Activated T-helper 2 cell treated with anti-CD3 and anti-CD28 coated beads, Interferon-gamma antibody, Interleukin-2, Interleukin-4, amounts not matched to agents 10 μg/mL and 5 μg/mL and 100 μg/mL, durations not matched to agents 14 hours and 24 hours and 36 hours (primary cell): ENCODE measurements at places on chromosomes 16 and 17.

- DNase-seq = no peak
Measured at GRCh38 chr16:70253291-70254106, 1.8 kb upstream of the EXOSC6 start.

DNA sequence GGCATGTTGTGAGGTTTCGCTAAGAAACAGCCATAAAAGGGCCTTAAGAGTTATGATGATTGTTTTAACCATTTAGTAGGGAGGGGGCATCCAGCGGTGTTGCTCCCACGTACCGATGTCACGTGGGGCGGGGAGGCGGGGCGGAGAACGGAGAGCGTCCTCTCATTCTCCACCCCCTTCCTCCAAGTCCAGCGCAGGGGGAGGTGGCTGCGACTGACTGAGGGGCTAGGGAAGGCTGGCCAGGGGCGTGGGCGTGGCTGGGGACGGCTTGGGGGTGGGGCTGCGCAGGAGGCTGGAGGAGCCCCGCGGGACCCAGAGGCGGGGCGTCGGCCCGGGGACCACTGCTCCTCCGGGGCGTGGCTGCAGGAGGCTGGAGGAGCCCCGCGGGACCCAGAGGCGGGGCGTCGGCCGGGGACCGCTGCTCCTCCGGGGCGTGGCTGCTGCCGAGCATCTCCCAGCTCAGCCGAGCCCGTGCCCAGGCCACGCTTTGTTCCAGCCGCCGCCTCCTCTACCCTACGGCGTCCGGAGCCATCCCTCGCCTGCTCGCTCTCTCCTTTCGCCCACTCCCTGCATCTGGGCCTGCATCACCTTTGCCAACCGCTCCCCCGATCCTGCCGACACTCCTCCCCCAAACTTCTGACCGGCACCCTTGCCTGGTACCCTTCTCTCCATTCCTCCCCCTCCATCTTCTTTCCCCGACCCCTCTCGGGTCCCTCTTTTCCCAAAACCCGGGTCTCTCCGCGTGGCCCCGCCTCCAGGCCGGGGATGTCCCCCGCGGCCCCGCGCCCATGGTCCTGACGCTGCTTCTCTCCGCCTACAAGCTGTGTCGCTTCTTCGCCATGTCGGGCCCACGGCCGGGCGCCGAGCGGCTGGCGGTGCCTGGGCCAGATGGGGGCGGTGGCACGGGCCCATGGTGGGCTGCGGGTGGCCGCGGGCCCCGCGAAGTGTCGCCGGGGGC is at the start of gene SARM1:
TSS of gene SARM1 (plus strand) at position 450 of the 958 bp plus-strand sequence. CDS start at position 789, 339 bp downstream.
- peak; percentile 84 for DNase-seq

GRCh38 chr17:61209106-61209439 is 190.6 kb upstream of the TBX2 start:
- no peak for DNase-seq

DNA sequence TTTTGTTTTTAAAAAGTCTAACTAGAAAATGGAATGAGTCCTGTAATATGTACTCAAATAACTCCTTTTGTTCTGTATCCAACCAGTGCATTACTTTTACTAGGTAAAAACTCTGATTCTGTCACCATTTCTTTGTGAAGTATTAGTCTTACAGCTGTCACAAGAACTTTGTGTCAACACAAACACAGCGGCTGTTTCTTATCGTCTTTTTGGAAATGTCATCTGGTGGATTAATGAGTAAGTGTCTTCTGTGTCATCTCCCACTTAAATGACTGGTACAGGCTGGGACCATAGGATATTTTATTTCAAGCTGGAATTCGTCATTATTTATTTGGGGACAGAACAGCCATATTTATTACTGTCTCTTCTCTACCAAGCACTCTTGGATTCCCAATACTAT is 19.1 kb upstream of the ALDH3A2 start:
- DNase-seq = no peak

- DNase-seq = peak; percentile 57
Measured at GRCh38 chr16:82653550-82654511, 27.1 kb downstream of the CDH13 start.

GRCh38 chr16:22141767-22142166 is 20.5 kb upstream of the SDR42E2 start:
- no peak for DNase-seq

DNA sequence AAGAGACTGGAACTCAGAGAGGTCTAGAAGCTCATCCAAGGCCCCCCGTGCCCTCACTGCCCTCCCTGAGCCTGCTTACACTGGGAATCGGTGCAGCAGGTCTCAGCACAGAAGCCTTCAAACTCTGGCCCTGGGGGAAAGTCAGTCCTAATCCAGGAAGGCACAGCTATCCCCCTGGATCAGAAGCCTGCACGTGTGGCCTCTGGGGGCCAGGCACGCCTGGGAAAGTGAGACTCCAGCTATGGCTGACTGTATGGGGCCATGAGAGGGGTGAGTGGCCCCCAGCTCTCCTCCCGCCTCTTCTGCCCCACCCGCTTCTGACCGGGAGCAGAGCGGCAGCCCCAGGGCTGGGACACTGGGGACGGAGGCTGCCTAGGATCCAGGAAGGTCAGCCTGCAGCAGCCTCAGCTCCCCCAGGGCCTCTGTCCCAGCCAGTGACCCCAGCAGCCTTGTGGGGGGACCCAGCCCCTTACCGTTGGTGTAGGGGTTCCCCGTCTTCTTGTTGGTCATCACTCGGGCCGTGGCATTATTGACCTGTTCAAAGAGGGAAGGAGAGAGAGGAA is 26.6 kb downstream of the ENGASE start:
- no peak for DNase-seq

- no peak for DNase-seq
Measured at GRCh38 chr17:34703533-34703932, 124.2 kb downstream of the TMEM132E start.

GRCh38 chr17:68884888-68885287 is 70.3 kb downstream of the ABCA8 start:
- no peak for DNase-seq

DNA sequence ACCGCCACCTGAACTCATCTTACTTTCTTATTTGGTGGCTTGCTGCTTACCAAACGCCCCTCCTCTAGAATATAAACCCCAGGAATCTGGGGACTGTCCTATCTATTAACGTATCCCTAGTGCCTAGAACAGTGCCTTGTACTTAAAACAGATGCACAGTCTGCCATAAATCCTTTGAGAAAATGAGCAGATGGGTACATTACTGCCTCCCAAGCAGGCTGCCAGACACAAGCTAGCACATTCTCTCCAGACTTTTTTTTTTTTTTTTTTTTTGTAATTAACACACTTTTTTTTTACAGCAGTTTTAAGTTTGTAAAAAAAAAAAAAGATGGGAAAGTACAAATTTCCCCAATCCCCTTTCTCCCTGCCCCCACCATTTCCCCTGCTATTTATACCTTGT is 57.3 kb upstream of the RPL38 start:
- no peak for DNase-seq

DNA sequence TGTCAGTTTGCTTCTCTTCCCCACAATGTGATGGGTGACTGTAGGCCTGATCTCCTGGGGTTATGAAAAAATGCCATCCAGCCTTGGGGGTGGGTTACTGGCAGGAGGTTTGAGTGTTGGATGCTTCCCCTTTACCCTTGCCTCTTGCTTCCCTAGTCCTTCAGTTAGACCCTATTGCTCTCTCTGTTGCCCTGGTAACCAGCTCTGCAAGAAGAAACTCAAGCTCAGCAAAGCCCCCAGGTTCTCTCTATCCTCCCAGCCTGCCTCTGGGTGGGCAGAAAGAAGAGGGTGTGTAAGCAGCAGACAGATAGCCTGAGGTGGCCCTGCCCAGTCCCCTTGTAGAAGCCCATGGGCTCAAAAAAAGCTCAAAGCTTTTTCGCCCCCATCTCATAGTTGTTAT is 2.8 kb upstream of the RAPGEFL1 start:
- DNase-seq = no peak

DNA sequence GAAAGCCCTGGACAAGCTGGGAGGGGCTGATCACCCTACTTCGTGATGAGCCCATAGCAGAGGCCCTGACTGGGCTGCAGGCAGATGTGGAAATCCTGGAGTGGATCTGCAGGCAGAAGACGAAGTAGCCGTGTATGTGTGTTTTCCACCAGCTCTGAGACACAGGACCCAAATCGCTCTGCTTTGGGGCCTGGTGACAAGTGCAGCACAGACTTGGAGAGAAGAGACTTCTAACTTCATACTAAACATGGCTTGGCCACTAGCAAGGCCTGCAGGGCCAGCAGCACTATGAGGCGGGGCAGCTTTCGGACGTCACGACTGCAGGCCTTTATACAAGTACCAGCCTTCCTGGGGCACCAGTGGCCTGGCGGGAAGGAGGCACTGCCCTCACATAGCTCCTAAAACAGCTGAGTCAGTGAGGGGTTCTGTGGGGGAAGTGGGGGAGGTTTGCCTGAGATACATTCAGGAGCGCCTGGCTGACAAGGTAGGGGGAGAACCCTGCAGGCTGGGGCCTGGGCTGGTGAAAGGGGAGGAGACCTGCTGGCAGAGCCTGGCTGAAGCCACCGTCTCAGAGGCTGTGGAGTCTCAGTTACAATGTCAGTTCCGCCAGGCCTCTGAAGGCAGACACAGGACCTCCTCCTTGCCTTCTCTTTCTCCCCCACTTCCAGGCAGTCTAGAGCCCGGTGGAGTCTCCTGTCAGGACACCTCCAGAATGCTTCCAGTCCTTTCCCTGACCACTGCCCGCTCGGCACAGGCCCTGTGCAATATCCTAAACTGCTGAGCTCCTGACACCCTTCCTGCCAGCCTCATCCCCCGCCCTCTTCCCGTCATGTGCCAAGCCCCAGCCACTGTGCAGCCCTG is 73.4 kb downstream of the WSB1 start:
- no peak for DNase-seq

- DNase-seq = no peak
Measured at GRCh38 chr17:55495239-55495638, 16.0 kb downstream of the SMIM36 start.
